Cardiac ventricle fibroblast (primary cell): ENCODE measurements at places on chromosomes 13 and 19. TPM values are rescaled to one million over a fixed set of nuclear protein-coding genes. Genes with fewer than 3 reads are reported as not detected.

The INSL3 gene
- not detected in 2 replicates for total RNA-seq

The ZNF549 gene
- total RNA-seq, result 2.5 and 5.0 TPM in 2 replicates

The ZNF471 gene
- 6.0 and 10.0 TPM in 2 replicates for total RNA-seq

The PGLYRP1 gene
- total RNA-seq, result not detected in 2 replicates

The CD79A gene
- total RNA-seq, result not detected in 2 replicates

The CD37 gene
- total RNA-seq, result not detected in 2 replicates
